Upper lobe of right lung (tissue), 1 donor: ENCODE measurements at places on chromosomes 4 and X. TPM values are rescaled to one million over a fixed set of nuclear protein-coding genes. Genes with fewer than 3 reads are reported as not detected.

DNA sequence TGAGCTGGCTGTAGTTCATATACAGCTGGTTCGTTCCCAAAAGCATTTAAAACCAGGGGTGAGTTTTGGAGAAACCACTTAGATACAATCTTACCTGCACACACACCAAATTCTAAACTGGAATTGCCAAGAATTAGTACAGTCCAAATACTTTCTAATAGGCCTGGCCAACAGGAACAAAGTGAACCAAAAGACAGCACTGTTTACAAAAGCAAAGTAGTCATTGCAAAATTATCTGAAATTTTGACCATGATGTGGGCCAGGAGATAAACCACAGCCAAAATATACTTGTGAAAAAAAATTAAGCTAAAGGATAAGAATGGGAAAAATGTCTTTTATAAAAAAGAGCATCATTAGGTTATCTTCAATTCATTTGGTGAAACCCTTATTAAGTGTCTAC is 37.9 kb upstream of the NAP1L5 start:
- no peak for DNase-seq

GRCh38 chrX:24149351-24150050 is at the start of gene ZFX:
Gene ZFX, plus strand, starts transcription at chrX:24149729. Its CDS starts 23,014 bp downstream, at chrX:24172743.
- DNase-seq = peak; percentile 88

DNA sequence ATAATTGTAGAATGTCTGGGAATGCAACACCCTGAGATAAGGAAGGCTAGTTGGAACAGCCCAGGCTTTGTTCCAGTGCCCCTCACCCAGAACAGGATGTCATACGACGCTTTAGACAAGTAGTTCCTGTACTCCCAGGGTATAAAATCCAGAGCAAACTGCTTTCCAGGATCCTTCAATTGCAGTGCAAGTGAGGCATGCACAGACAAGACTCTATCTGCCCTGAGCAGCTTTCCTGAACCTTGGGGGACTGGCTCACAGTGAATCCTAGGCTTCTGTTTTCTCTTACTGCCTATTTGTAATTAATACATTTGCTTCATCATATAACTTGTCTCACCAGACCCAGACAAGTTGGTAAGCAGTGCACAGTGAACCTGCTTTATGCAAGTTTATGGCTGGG is 48.4 kb upstream of the IL9R start:
- no peak for DNase-seq

The RAB41 gene
- not detected for total RNA-seq

DNA sequence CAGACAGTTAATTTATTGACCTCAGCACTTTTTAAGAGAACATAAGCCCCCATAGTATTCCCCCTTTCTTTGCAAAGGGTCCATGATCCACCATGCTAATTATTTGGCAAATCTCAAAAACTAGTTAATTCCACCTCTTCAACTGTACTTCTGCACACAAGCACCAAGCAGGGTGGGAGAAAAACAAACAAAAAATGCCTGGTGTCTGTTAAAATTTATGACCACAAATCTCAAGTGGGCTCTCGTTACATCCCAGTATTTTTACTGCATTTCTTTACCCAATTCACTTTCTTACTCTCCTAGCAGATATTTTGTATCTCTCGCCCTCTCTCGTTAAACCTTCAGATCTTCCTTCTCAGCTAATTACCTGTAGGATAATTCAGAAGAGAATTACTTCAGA is 6.1 kb downstream of the ARSJ start:
- no peak for DNase-seq

GRCh38 chr4:7607156-7607910 is 172.6 kb upstream of the PSAPL1 start:
- DNase-seq = no peak

DNA sequence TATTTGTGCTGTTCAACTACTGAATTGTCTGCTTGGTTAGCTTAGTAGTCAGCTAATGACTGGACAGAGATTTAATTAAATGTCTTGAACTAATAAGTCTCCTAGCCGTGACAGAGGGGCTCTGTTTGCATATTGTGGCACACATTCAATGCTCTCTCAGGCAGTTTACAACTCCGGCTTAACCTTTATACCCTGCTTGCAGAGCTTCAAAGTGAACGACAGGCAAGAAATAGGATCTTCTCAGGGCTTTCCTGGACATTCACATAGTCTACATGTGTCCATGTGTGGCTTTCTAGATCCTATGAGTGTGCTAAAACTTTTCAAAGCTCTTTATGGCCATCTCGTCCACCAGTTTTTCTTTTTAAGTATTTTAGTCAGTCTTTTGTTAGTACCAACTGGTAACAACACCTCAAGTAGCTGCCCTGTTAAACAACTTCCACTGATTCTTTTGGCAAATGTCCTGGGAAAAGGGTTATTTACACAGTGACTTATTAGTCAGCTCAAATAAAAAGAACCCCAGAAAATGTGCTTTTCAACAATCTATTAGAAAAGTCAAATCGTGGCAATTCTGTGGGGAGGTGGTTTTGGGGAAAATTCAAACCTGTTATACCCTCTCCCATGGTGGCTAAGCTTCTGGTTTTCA is 28.6 kb downstream of the OR13H1 start:
- no peak for DNase-seq
